ENCODE measurements at places on chromosomes 5 and 9. TPM values are rescaled to one million over a fixed set of nuclear protein-coding genes. Genes with fewer than 3 reads are reported as not detected.

The LOX gene
- total RNA-seq: 1,249 TPM

The COL15A1 gene
- 5.6 TPM for total RNA-seq

DNA sequence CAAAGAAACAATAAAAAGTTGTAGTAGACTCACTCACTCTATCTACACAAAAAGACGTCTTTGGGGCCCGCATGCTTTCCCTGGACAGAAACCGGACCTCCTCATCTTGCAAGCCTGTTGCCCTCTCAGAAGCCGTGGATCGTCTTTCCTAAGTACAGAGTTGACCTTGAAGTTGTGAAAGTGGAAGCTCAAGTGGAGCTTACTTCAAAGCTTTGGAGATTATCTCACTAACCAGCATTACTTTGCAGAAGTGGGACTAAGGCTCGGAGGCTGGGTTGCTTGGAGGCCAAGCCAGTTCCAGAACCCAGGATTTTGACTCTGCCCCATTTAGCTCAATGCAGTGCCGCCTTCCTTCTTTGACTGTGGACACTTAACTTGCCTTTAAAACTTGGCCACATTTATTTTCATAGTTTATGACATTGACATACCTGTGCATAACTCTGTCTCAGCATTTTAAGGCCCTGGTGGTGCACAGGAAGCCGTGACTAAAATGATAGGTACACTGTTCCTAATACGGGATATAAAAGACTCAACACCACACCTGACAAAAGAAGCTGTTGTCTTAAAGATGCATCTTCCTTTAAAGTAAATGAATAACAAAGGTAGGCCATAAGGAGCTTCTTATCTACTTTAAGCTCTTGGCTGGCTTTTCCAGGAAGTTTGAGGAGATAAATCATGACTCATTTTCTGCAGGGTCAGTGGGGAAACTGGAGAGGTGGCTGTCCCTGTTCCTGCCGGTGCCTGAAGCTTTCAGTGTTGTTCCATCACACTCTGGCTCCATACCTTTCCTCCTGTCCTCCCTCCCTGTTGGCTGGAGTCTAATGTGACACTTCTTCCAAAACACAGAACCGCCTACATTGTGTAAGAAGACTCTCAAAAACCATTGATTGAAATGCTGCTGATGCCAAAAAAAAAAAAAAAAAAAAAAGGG is 10.7 kb downstream of the SLC25A25 start:
- DNase-seq: peak; percentile 56
- H3K27ac ChIP-seq: no peak overlapping the region
- H3K4me3 ChIP-seq: no peak overlapping the region
- H3K4me1 ChIP-seq: peaks cover 35% of the 10 kb centered on the region

The DTWD2 gene
- 5.3 TPM for total RNA-seq

DNA sequence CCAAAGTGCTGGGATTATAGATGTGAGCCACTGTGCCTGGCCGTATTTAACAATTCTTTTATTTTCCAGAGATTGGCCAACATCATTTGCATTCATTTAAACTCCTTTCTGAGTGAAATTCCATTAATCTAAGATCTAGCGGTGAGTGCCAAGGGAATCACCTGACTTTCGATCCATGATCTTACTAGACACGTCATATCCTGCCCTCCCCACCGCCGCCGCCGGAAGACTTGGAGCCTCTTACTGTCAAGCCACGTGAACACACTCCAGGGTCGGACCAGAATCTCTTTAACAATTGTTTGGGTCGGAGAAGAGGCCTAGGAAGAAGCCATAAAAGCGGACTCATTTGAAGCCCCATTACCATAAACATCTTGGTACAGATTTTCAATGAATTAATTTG is 12.9 kb downstream of the INPP5E start:
- peaks cover 15% of the 10 kb centered on the region for H3K36me3 ChIP-seq
- H3K27ac ChIP-seq: no peak overlapping the region
- H3K4me3 ChIP-seq: no peak overlapping the region
- DNase-seq: peak; percentile 30

- peaks cover 18% of the 10 kb centered on the region for H3K36me3 ChIP-seq
- DNase-seq: no peak
- H3K27ac ChIP-seq: no peak overlapping the region
- no peak overlapping the region for H3K4me3 ChIP-seq
Observed at GRCh38 chr9:71685394-71685793, 82.9 kb downstream of the CEMIP2 start.

DNA sequence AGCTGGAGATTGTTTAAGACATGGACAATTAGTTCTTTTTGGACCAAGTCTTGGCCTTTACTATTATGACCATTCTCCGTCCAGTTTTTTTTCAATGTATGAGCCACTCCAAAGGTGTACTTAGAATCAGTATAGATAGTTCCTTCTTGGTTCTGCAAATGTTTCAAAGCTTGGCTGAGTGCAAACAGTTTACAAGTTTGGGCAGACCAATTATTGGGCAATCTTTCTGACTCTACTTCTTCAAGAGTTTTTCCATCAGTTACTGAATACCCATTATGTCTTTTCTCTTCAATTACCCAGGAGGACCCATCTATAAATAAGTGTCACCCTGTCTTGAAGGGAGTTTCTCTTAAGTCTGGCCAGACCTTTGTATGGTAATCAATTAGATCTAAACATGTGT is 15.5 kb downstream of the IFT74 start:
- no peak overlapping the region for H3K27ac ChIP-seq
- H3K27me3 ChIP-seq: no peaks in the 10 kb centered on the region
- DNase-seq: no peak
- H3K4me1 ChIP-seq: no peaks in the 10 kb centered on the region
- no peaks in the 10 kb centered on the region for H3K36me3 ChIP-seq

- H3K27me3 ChIP-seq: no peaks in the 10 kb centered on the region
- no peak for DNase-seq
- H3K4me1 ChIP-seq: no peaks in the 10 kb centered on the region
Observed at GRCh38 chr5:83751201-83751600, 30.5 kb upstream of the HAPLN1 start.

GRCh38 chr9:20242510-20243189 is 379.6 kb downstream of the MLLT3 start:
- no peaks in the 10 kb centered on the region for H3K4me1 ChIP-seq
- H3K27me3 ChIP-seq: no peaks in the 10 kb centered on the region
- no peak for DNase-seq
- H3K27ac ChIP-seq: no peak overlapping the region

- peak overlapping the region; percentile 74 for H3K27ac ChIP-seq
- H3K4me3 ChIP-seq: no peak overlapping the region
- DNase-seq: no peak
- H3K27me3 ChIP-seq: no peaks in the 10 kb centered on the region
- peaks cover 11% of the 10 kb centered on the region for H3K36me3 ChIP-seq
Observed at GRCh38 chr9:34253460-34253837, 74.6 kb downstream of the UBAP1 start.

The UGT3A2 gene
- 0.86 TPM for total RNA-seq

DNA sequence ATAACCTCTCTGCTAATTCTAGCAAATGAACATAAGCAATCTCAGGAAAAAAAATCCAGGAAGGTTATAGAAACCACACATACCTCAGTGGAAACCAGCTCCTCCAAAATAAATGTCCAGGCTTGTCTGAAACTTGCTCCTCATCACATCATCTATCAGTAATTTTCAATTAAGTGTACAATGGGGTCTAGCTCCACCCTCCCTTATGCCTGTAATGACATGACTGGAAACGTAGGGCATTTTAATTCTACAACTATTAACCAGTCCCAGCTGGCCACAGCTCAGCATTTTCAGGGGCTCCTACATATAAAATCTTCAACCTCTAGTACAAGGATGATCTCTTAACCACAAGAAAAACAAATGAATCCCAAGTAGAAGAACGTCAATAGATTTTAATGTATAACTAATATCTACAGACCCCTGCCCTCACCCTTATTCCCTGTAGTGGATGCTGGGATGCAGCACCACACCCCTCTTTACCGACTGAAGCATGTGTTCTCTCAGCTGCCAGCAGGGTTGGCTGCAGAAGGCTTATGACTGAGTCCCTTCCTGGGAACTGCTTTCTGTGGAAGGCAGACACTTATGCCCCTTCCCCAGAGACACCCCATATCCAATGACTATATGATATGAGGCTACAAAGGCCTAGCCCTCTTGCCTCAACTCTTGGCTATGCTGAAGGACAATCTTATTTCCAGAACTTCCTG is 6.8 kb downstream of the TSSK1B start:
- no peaks in the 10 kb centered on the region for H3K36me3 ChIP-seq
- H3K4me1 ChIP-seq: no peaks in the 10 kb centered on the region
- DNase-seq: no peak
- no peak overlapping the region for H3K27ac ChIP-seq
- no peaks in the 10 kb centered on the region for H3K27me3 ChIP-seq
- no peak overlapping the region for H3K4me3 ChIP-seq

- H3K4me1 ChIP-seq: peaks cover 15% of the 10 kb centered on the region
- no peaks in the 10 kb centered on the region for H3K36me3 ChIP-seq
- peak overlapping the region; percentile 7 for H3K4me3 ChIP-seq
- H3K27me3 ChIP-seq: no peaks in the 10 kb centered on the region
- peak overlapping the region; percentile 2 for H3K27ac ChIP-seq
Observed at GRCh38 chr5:109693535-109694400, 4.0 kb downstream of the MAN2A1 start.

GRCh38 chr9:85541876-85542275 is 199.9 kb downstream of the AGTPBP1 start:
- no peaks in the 10 kb centered on the region for H3K36me3 ChIP-seq
- no peak overlapping the region for H3K27ac ChIP-seq
- peak; percentile 84 for DNase-seq

GRCh38 chr5:75412111-75412990 is 75.3 kb downstream of the HMGCR start:
- DNase-seq: no peak
- H3K4me3 ChIP-seq: no peak overlapping the region
- no peaks in the 10 kb centered on the region for H3K36me3 ChIP-seq
- H3K27me3 ChIP-seq: no peaks in the 10 kb centered on the region

The PPP3R2 gene
- not detected for total RNA-seq

DNA sequence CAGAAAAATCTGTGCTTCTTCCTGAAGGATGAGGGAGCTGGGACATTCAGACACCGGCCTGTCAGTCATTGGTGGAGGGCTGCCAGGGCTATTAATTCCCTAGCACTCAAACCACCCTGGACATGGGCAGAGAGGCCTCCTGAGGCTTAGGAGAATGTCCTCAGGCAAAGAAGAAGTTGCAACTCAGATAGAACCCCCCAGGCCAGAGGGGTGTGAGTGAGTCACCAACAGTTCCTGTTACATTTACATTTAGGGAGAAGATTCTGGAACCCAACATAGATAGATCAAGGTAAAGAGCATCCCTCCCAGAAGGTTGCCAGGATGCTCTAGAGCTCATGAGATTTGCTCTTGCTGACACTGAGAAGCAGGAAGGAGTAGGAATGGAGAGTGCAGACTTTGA is 29.2 kb upstream of the SYK start:
- no peaks in the 10 kb centered on the region for H3K27me3 ChIP-seq
- no peak overlapping the region for H3K4me3 ChIP-seq
- DNase-seq: no peak
- no peaks in the 10 kb centered on the region for H3K4me1 ChIP-seq
- H3K36me3 ChIP-seq: no peaks in the 10 kb centered on the region

GRCh38 chr9:99561509-99561917 is 260.2 kb upstream of the NR4A3 start:
- H3K27me3 ChIP-seq: no peaks in the 10 kb centered on the region
- no peak overlapping the region for H3K4me3 ChIP-seq
- DNase-seq: no peak
- no peaks in the 10 kb centered on the region for H3K4me1 ChIP-seq
- H3K27ac ChIP-seq: no peak overlapping the region

The PRR7 gene
- total RNA-seq: 9.9 TPM

DNA sequence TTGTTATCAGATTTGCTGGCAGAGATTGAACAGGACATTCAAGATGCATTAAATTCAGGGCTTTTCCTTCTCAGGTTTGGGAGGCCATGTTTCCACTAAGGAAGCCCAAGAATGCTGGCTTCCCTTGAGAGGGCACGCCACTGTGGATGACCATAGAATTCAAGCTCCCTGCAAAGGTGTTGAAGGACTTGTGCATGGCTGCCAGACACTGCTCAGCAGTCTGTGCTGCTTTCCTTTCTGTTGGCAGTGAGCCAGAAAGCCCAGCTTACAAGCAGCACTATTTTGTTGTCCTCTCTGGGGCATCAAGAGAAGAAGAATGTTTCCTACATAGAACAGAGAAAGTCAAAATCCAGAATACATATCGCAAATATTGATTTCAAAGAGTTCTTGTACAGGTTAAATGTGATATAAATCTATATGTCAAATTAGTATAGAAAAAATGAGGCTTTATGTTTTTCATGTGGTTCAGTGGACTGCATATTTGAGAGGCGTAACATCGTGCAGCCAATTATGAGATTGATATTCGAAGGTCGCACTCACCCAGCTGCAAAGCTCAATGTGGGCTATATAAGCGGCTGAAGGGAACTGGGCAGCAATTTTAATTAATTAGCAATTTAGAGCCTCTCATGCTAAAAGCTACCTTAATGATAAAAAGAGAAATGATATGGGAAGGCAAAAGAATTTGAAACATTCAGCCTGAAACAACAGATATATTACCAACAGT is 103.1 kb upstream of the ISL1 start:
- H3K36me3 ChIP-seq: no peaks in the 10 kb centered on the region
- H3K4me3 ChIP-seq: no peak overlapping the region
- no peak overlapping the region for H3K27ac ChIP-seq
- DNase-seq: no peak
- H3K4me1 ChIP-seq: no peaks in the 10 kb centered on the region

DNA sequence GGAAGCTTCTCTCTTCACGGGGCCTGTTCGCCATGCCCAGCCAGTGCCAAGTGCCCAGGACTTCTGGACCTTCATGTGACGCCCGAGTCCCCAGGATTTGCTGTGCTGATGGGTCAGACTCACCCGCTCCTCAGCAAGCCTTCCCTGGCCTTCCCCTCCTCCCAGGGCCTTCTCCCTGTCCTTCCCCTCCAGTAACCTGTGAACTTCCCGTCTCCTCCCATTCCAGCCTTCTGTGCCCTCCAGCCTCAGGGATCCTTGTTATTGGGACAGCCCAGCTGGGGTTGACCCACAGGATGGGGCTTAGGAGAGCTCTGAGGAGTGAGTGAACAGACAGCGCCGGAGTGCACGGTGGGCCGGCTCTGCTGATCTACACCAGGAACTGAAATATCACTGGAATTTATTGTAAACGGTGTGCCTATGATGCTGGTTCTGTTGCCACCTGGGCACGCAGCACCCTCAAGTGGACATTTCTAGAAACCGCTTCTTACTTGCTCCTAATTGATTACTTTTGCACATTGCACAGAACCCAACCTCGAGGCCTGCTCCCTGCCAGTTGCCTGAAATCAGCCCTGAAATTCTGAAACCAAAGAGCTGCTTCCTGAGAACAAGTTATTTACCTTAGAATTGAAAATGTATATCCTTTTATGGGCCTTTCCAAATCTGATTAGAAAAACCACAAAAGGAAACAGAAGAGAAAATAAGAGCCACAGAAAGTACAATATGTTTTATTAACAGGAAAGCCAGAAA is 1.5 kb downstream of the SPAAR start:
- H3K4me3 ChIP-seq: no peak overlapping the region
- peaks cover 42% of the 10 kb centered on the region for H3K4me1 ChIP-seq
- DNase-seq: peak; percentile 38
- H3K27me3 ChIP-seq: no peaks in the 10 kb centered on the region
- H3K36me3 ChIP-seq: no peaks in the 10 kb centered on the region
- no peak overlapping the region for H3K27ac ChIP-seq

The SLC4A9 gene
- total RNA-seq: not detected

The PKD2L2 gene
- total RNA-seq: not detected

The AK6 gene
- 52.3 TPM for total RNA-seq

Measured in astrocyte (in vitro differentiated cells and primary cell).